ENCODE measurements at places on chromosomes 16 and 17.

GRCh38 chr16:60748366-60748765 lies 1287.9 kb downstream of the CDH8 start:
- no peak for DNase-seq

DNA sequence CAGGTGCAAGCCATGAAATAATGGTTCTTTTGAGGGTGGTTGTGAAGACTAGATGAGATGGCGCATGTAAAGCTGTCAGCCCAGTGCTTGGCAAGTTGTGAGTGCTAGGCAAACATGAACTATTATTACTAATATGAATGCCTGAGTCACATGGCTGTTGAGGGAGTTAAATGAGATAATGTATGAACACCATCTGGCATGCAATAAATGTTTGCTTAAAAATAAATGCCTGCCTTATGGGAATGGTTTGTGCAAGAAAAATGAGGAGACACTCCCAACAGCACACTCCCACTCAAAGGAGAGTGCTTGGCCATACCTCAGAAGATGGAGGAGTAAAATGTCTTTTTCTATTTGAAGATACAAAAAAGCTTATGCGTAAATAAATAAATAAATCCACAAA lies 3.6 kb downstream of the MAPK3 start:
- DNase-seq: no peak

DNA sequence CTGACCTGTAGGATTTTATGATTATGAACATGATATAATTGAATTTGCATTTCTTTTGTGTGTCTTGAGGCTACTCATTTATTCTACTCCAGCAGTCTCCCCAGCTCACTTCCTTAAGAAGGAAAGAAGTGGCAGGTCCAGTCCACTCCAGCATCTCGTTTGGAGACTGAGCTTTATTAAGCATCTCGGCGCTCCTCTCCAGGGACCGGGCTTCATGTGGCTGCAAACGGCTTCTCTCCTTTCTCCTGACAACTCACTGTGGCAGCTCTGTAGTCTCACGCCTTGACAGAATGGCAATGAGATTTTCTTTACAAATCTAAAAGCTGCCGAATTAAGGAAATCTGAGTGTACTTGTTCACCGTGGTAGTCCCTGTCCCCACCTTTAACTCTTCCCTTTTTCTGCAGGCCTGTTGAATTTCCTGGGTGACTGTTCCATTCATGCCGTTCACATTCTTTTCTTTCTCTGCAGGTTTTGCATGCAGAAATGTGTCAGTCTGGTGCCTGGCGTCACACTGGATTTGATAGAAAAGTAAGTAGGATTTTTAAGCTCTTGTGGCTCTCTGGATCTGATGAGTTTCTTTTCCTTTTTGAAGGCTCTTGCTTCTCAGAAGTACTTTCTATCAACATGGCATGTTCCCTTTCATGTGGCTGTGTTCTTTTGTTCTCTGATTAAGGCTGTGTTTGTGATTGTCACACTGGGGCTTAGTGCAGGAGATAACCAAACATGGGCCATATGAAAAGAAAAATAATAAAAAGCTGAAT lies 200.5 kb upstream of the CHMP6 start:
- no peak for DNase-seq

GRCh38 chr17:9670596-9670995 lies 25.3 kb downstream of the USP43 start:
- no peak for DNase-seq

DNA sequence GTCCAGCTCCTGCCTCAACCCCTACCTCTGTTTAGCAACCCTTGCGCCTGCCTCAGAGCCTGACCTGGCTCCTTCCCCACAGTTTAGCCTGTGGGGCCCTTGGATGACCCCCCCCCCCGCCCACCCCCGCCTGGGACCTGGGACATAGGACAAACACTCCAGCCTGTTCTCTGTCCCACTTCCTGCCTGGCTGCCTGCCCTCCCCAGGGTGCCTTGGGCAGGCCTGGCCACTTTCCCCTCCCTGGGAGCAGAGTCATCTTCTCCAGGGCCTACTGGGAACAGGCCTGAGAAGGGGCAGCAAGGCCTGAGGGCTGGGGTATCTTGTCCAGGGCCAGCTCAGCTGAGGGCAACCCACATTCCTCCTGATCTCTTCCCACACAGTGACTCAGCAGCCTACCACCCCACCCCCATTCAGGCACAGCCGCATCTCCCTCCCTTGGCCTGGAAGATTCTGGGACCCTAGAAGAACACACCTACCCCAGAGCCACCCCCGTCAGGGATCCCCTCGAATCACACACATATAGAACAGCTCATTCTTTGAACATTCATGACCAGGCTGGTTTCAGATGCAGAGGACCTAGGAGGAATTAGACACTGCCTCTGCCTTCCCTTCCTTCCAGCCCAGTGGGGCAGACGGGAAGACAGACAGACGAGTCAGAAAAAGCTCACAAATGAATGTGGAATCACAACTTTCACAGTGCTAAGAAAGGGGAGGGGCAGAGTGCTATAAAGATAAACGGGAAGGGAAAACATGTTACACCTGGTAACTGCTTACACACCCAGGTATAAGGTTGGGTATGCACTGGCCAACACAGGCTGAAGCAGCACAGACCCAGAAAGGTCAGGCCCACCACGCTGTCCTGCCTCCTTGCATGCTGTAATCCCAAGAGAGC lies 6.0 kb downstream of the FHOD1 start:
- DNase-seq: no peak

- DNase-seq: no peak
Measured at GRCh38 chr16:78252757-78253156, 153.3 kb downstream of the WWOX start.

- no peak for DNase-seq
Measured at GRCh38 chr17:67456889-67457288, 79.8 kb downstream of the PITPNC1 start.

DNA sequence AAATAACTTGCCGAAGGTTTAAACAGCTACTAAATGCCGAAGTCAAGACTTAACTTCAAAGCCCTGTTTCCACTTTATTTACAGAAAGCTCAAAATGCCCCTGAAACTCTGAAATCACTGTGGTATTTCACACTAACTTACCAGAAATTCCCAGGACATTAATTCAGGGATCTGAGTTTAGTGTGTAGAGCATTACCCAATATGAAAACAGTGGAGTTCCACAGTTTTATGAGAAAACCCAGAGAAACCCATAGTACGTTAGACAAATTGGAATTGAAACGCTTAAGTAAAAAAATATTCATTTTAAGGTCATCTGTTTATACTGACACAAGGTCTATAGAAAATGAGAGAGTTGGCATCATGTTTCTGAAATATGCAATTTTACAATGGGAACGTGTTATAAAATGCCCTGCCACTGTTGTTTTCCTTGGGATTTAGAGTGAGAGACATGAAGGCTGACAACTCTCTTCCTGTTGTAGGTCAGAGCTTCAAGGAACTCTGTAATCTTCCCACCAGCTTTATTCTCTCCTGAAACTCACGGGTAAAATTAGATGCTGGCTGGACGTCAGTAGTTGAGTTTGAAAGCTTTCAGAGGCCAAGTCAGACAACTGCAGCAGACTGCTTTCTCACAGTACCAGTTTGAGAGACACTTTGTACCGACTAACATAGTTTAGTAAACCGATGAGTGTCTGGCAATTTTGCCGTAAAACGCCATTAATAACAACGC lies 139.4 kb upstream of the TBX2 start:
- DNase-seq: no peak

DNA sequence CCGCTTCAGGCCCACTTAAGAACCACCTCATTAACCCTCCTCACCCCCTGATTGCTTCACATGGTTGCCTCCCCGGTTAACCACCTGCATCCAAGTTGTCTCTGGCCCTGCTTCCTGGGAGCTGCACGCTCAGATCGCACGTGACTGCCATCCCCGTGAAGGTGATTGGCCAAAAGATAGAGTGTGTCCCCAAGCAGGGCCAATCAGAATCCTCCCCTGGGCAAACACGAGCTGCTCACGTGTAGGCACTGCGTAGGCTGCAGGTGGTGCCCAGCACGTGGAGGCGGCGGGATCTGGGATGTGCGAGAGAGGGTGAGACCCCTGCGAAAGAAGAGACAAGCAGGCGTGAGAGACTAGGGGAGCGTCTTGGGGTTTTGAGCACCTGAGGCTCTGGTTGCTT lies 111.8 kb upstream of the CRHR1 start:
- DNase-seq: no peak

- no peak for DNase-seq
Measured at GRCh38 chr16:69071036-69071435, 34.4 kb upstream of the HAS3 start.

DNA sequence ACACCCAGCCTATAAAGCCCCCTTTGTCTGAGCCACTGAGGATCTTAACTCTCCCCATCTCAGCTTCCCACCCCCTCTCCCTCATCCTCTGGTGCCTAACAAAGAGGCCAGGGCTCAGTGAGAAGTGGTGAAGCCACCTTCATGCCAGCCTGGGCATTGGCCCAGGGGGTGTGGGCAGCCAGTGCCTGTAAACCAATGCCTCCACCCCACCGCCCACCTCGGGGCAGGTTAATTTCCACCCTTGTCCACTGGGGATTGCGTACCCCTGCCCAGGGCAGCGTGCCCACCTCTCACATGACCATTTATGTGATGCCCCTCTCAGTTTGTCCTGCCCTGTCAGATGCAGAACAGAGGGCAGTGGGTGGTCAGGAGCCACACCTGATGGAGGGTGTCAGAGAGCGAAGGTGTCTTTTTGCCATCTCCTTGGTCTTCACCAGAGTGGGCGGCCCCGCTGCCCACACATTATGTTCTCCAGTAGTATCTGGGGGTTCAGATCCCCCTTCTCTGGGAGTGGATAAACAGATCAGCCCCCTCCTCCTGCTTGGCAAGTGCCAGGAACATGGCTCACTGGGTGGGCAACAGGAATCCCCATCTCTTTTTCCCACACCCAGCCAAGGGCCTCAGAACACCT lies 10.1 kb upstream of the ARHGAP23 start:
- no peak for DNase-seq

GRCh38 chr16:57998486-57998885 lies 2.0 kb downstream of the ZNF319 start:
- peak; percentile 36 for DNase-seq

DNA sequence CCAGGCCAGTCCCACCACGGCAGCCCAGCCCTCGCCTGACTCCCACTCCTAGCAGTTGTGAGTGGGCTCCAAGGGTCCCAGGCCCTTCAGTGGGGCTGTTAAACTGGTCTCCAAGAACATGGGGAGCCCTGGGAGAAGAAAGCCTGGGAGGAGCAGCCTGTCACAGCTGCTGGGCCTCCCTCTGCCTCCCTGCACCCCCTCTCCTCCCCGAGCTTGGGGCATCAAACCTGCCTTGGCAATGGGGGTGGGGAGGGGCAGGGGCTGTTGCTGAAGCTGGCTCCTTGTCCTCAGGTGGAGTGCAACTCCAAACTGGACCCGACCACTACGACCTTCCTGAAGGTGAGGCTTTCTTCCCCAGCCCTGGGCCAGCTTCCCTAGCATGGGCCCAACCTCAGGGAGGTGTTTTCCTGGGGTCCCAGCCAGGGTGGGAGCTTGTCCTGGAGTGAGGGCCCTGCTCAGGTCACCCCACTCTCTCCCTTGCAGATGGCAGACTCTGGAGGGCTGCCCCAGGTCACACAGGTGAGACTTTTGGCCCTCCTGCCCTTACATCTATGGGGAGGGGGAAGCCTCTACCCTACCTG lies 6.6 kb upstream of the SETD6 start:
- no peak for DNase-seq

DNA sequence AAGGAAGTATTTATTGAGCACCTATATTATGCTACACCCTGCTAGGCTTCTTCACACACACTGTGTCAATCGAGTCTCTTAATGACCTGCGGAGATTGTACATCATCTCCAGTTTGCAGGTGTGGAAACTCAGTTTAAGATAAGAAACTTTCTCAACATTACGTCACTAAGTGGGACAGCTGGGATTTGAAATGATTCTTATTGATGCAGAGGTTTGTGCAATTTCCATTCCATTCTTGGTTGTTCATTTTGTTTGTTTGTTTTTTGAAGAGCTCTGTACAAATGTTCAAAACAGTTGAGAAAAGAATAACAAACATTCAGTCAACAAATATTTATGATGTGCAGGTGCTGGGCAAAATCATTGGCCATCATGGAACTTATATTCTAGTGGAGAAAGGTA lies 84.8 kb downstream of the MAP2K6 start:
- no peak for DNase-seq

DNA sequence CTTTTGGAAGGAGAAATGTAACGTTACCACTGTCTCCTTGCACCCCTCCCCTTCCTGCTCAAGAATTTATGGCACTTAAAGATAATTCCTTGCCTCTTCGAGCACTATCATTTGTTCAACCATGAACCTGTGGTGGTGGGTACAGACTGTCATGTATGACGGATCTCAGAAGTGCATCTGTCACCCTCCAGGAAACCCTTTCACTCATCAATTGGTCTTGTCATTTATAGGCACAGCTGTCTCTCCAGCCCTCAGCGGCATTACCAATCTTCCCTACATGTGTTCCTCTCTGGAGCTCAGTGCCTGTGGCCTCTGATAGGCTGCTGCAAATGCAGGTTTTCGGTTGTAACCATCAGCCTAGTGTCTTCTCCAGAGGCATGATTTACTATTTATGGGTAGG lies 15.0 kb downstream of the CNTNAP4 start:
- no peak for DNase-seq

DNA sequence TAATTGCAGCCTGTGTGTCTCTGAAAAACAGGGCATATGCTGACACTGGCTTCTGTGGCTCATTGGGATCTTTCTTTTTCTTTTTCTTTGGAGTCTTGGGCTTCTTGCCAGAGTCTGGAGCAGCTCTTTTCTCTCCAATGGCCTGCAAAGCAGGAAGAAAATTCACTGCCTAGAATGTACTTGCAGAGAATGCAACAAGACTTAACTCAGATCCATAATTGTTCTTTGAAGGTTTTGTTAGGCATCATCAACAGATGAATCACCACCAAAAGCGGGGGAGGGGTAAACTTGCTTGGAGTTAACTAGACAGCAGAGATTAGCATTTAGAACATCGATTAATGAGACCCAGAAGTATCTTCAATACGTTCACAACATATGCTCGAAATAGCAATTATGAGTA lies 100.9 kb downstream of the TOX3 start:
- no peak for DNase-seq

DNA sequence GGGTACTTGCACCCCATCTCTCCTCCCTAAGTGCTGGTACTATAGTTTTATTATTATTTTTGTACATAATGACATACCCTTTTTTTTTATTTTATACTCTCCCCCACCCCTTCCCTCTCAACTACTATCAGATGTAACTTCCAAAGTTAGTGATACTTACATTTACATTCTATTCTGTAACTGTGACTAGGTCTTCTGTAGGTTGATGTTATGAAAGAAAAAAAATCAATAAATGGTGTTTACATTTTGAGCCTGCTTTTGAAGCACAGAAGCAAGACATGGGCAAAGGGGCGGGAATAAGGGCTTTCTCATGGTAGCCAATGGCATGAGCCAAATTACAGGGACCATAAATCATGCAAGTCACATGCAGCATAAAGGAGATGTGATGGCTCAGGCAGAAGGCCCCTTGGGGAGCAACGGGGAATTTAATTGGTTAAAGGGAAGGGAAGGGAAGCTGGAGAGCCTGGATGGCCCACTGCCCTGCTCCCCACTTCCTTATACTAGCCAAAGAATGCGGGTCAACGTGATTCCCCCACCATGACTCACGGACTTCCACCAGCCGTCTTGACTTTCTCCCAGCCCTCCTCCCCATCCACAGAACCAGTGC lies 2.4 kb upstream of the ACSF2 start:
- no peak for DNase-seq
